ENCODE measurements at places on chromosomes 5 and 9.

GRCh38 chr5:138927979-138928378 lies 52.8 kb upstream of the LRRTM2 start:
- no peak for DNase-seq

DNA sequence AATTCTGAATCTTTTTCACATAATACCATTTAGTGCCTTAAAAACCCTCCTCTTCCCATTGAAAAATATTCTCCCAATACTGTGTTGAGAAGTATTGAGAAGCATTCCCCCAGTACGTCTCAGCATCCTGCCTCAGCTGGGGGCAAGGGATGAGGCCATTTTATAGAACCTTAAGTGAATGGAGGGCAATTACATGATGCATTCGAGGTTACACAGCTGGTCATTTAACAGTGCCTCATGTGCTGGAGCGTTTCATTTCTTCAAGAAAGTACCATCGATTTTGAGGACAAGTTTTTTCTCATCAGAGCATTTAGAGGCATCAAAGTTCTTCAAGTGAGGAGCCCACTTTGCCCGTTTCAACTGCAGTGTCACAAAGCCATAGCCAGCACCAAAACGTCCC lies 135.6 kb downstream of the DOCK2 start:
- DNase-seq = no peak

DNA sequence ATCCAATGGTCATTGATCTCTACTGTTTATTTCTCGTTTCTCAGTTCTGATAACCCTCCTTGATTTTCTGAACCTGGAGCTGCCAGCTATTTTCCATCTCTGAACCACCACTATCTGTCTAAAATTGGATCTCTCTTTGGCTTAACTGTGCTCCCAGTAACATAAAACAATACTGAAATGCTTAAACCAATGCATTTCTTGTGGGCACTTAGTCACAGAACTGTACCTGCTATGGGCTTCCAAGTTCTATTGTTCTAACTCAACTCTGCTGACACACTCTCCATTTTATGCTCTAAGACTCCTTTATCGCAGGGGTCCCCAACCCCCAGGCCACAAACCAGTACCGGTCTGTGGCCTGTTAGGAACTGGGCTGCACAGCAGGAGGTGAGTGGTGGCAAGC lies 120.6 kb downstream of the LHFPL2 start:
- no peak for DNase-seq

GRCh38 chr9:33109850-33110595 lies 33.5 kb upstream of the SMU1 start:
- no peak for DNase-seq

- DNase-seq = no peak
Measured at GRCh38 chr9:35035851-35036701, 36.3 kb downstream of the VCP start.

DNA sequence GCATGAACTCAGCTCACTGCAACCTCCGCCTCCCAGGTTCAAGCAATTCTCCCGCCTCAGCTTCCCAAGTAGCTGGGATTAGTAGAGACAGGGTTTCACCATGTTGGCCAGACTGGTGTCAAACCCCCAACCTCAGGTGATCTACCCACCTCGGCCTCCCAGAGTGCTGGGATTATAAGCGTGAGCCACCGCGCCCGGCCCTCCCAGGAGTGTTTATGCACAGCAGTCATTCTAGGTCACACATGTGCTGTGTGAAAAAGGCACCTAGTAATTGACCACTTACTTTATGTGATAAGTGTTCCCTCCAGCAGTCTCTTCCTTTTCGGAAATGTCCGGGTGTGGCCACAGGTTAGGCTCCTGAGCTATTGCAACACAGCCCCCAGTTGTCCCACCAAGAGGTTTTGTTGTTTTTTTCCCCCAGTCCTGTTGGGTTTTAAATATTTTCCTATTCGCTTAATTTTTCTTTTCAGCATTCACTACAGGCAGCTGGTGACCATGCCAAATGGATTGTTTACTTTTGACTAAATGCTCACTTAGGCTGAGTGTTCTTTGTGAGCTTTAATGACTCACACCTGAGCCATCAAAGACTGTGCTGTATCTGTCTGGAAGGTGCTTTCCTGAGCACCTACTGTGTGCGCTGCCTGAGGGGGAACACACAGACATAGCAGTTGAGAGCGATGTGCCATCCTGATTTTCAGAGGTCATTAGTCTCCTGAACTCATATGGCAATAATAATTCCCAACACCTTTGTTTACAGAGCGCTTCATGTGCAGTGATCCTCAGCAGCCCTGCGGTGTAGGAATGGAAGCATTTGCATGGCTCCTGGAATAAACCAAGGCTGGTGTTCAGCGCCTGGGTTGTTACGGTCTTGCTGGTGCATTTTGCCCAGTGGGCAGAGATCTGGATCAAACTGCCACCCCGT lies 94.3 kb downstream of the MVB12B start:
- no peak for DNase-seq

- no peak for DNase-seq
Measured at GRCh38 chr9:33437205-33437604, 10.2 kb downstream of the AQP3 start.

- DNase-seq = no peak
Measured at GRCh38 chr9:2933165-2934095, 89.5 kb upstream of the PUM3 start.

- no peak for DNase-seq
Measured at GRCh38 chr9:124040935-124041816, 29.6 kb downstream of the LHX2 start.

DNA sequence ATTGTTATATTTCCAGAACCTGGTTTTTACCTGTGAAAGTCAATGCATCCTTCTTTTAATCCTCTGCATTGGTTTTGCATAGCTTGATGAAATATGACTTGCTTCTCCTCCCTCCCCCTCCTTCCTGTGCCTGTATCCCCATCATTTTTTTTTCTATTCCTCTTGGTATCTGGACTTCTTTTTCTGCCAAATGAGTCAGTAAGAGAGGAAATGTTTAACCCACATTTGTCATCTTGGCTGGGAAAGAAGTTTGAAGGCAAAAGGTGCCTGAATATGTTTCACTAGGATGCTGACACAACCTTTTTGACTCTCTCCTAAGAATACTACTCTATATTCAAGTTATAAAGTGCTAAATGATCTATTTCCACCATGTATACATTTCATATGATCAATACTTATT lies 35.5 kb upstream of the CDKN2B start:
- no peak for DNase-seq

- DNase-seq = no peak
Measured at GRCh38 chr9:114503522-114504340, 1.5 kb downstream of the WHRN start.

DNA sequence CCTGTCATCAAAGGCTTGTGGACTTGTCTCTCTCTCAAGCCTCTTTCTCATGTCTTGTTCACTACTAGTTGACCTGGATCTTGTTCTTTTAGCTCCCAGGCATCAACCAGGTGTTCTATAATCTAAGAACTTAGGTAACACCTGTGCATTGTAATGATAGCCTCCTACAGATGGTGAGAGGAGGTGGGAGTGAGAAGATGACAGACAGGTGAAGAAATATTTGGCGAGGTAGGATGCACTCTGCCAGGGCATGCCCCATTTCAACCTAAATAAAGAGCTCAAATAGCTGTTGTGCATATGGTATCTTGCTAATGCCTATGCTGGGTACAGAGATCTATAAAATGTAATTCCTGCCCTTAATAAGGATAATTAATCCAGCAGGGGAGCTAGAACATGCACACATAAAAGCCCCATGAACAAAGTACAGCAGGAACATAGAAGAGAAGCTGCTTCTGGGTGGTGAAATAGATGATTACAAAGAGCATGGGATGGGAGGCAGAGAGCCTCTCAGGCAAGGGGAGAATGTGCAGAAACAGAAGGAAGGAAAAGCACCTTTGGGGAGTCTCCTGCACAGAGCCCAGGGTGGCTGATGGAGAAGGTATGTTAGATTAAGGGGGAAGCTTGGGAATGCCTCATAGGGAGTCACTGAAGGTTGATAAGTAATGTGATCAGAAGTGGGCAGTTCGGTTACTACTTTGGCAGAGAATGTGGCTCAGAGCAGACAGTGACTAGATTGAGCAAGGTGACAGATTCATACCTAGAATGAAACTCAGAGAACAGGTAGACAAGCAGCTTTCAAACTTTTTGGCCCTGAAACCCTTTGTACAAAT lies 28.0 kb upstream of the PLIN2 start:
- DNase-seq = no peak

GRCh38 chr5:169788168-169788567 lies 151.1 kb downstream of the DOCK2 start:
- DNase-seq = no peak

GRCh38 chr5:124847907-124848306 lies 101.5 kb upstream of the ZNF608 start:
- no peak for DNase-seq

DNA sequence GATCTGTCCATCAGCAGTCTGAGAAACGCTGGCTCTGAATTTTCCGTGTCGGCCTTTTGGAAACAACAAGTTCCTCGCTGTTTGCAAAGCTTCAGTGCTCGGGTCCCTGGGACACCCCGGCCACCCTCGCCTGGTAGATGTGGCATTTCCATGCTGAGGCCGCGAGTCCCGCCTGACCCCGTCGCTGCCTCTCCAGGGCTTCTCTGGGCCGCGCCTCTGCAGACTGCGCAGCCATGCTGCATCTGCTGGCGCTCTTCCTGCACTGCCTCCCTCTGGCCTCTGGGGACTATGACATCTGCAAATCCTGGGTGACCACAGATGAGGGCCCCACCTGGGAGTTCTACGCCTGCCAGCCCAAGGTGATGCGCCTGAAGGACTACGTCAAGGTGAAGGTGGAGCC lies 4.7 kb downstream of the NTNG2 start:
- no peak for DNase-seq
